ENCODE measurements at places on chromosomes 2 and 18.

DNA sequence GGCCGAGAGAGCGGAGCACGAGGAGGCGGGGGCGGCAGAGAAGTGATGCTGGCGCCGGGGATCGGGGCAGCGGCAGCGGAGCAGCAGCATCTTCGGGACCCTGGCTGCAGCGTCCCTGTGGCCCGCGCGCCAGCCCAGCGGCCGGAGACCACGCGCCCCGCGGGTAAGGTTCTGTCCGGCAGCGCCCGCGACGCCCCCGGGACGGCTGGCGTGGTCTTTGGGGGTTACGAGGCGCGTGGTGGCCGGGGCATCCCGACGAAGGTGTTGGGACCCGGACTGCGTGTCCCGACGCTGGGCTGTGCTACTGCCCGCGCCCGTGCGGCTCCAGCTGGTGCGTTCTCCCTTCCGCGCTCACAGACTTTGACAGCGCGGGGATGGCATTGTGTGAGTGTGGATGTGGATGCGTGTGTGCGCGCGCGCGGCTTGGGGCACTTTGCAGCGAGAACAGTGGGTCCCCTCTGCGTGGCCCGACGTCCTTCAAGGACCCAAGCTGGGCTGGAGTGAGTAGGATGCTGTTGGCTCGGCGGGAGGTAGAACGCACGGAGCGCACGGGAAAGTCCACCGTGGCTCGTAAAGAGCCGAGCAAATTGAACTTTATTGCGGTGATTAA lies 405.0 kb downstream of the XIRP2 start:
- no peak for DNase-seq

- peak; percentile 27 for DNase-seq
These were observed 77.3 kb upstream of the RPL31 start for GRCh38 chr2:100924520-100925451.

GRCh38 chr18:72058851-72059250 lies 485.3 kb downstream of the CBLN2 start:
- no peak for DNase-seq

DNA sequence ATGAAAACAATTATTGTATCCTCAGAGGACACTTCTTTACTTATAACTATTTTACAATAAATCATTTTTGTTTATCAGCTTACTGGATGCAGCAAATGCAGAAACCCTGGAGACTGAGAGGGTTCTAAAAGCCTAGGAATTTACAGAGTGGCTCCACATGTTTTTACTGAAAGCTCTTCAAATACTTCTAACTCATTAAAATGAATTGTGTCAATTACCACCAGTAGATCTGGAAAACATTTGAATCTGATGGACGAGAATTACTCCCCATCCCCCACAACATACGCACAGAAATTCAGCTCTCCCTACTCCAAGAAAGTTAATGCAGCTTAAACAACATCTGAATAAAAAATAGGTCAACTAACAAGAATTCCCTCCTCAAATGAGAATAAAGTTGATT lies 319.8 kb upstream of the FIGN start:
- no peak for DNase-seq

Measured in stimulated activated CD4-positive, alpha-beta T cell treated with anti-CD3 and anti-CD28 coated beads, Interleukin-4, amount 100 ng/mL, for 24 hours (primary cell).